NCI-H1417 (cell line): ENCODE measurements at places on chromosomes 5 and 9.

- DNase-seq = no peak
These were observed 26.3 kb upstream of the ARSI start for GRCh38 chr5:150329038-150329437.

- no peak for DNase-seq
These were observed 86.7 kb upstream of the ALDH1A1 start for GRCh38 chr9:73039271-73040263.

- DNase-seq = no peak
These were observed 41.5 kb downstream of the PLPP7 start for GRCh38 chr9:131330814-131331600.

- DNase-seq = no peak
These were observed 63.4 kb downstream of the ANKRD33B start for GRCh38 chr5:10627160-10627701.

- no peak for DNase-seq
These were observed 1.3 kb downstream of the GNG10 start for GRCh38 chr9:111662576-111663300.

GRCh38 chr5:58136406-58136805, 323.5 kb downstream of the PLK2 start:
- DNase-seq = no peak

DNA sequence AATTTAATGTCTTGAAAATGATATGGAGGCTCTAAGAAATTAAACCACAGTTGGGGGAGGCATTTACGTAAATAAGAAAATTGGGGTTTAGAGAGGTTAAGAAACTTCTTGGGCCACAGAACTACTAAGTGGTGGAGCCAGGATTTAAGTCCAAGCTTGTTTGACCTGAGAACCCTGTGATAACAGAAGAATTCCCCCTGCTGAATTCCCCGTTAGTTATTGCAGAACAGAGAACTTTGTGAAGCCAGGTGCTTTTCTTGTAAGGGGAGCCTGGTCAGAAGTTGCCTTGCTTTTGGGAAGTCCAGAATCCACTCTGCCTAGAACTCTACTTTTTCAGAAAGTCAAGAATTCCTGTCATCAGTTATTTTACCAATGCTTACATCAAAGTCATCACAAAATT, 309.3 kb upstream of the SEMA6A start:
- DNase-seq = no peak

DNA sequence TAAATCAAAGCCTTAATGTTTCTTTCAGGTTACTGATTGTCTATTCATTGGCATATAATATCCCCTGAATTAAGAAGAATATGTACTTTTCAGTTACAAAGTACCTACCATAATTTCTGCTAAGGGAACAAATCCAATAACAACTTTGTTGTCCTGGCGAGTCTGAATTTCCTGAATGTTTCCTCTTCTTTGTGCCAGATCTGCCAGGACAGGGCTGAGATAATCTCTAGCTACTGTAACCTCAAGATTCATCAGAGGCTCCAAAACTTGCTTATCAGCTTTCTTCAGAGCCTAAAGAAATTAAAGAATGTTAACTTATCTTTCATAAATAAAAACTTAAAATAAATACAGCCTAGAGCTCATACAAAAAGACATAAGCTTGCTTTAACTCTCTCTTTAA, 37.2 kb downstream of the HEXB start:
- no peak for DNase-seq

GRCh38 chr9:21322911-21323461, 12.2 kb downstream of the KLHL9 start:
- DNase-seq = no peak

DNA sequence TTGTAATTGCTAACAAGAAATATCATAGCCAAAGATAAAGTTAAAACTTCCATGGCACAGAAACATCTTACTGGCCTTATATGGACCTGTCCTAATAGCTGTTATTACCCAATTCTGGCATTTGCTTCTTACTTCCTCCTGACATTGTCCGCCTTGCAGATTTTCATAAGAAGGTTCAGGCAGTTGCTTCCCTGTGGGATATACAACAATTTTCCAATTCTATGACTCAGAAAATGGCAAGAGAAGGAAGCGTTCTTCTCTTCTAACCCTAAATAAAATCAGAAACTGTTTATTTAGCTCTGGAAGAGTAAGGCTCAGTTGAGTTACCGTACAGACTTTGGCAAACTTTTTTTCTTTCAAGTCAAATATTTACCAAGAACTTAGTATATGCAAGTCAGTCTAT, 1.7 kb downstream of the PRKAA1 start:
- no peak for DNase-seq

DNA sequence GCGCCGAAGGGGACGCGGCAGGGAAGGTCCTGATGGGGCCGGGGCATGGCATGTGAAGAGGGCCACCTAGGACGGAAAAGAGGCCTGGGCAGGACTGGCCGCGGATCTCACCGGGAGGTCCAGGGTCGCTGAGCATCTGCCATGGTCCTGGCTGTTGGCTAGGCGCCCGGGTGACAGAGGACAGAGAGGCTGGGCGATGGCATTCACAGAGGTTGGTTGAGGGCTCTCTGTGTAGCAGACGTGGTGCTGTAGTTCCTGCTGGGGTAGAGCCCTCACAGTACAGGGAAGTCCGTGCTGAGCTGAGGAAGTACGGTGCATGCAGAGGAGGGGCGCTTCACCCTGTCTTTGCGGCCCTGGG, 427 bp downstream of the PCYOX1L start:
- peak; percentile 21 for DNase-seq

DNA sequence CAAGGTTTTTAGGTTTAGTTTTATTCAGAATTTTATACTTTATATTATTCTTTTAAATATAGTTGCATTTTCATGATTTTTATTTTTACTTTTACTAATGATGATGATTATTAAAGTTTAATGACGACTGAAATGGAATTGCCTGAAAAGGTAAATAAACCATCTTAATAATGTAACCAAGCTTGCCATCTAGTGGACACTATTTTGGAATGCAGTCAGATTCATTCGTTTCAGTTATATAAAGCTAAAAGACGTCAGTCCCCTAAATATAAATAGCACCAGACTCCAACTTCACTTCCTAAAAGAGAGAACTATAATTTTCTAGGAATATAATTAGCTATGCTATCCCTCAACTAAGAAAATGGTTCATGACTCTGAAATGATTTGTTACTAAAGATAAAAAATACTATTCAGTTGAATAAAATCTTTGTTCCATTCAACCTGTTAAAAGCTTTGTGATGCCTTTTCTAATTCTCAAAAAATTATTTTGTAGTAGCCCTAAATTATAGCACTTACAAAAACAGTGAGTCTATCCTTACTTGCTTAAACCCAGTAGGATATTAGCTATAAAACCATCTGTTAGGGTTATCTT, 19.9 kb downstream of the ABITRAM start:
- DNase-seq = peak; percentile 75

GRCh38 chr9:92709240-92709639, 39.3 kb upstream of the IPPK start:
- no peak for DNase-seq

DNA sequence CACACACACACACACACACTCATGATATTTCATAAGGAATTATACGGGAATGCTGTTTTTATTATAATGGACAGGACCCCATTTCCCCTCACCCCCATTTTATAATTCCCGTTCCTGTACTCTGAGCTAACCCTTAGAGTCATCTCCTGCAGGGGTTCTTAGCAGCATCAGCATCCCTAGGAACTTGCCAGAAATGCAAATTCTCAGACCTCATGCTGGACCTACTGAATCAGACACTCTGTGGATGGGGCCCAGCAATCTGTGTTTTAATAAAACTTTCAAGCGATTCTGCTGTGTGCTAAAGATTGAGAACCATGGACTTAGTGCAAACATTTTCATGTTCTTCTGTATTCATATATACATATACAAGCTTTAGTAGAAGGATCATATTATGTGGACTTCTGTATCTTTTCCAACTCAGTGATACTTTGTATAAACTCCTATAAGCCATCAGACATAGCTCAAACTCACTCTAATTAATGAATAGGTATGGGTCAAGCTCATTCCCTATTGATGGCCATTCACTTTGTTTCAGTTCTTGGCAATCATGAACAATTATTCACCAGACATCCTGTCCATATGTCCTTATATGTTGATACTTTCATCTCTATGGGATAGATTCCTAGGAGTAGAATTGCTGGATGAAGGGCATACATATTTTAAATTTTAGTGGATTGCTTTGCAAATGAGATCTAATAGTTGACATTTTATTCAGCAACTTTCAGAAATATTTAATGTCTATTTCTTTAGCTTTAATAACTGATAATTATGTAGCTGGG, 65.5 kb downstream of the ARHGEF28 start:
- DNase-seq = no peak

- DNase-seq = no peak
These were observed 127.8 kb upstream of the CCDC152 start for GRCh38 chr5:42628821-42629220.

DNA sequence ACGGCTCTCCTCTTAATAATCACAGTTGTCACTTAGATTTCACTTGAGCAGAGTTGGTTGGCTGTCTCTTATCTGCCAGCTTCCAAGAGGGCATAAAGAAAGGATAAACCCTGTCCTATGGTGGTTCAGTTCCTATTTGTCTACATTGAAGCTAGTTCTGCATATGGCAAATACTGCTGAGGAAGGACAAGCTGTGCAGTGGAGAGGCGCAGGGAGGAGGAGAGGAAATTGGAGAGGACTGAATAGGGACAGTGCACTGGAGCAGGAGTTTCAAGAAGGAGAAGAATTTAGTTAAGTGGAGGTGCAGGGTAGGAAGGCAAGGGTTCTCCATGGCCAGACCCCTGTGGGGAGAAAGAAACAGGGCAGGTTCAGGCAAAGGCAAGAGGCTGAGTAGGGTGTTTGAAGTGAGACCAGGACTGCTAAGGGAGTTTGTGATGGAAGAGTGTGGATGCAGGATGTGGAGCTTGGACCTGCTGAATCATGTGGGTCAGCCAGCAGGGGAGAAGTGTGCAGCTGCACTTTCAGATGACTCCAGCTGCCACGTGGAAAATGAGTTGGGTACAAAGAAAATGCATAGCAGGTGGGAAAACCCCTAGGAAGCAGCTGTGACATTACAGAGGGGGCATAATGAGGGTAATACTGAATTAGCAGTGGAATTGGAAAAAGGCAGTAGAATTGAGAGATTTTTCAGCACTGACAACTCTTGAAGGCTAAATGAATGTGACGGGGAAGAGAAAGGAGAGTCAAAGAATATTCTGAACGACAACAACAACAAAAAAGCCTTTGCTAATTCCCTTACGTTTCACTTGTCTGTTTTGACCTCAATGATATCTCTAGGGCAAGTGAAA, 66.8 kb downstream of the MAMDC2 start:
- DNase-seq = peak; percentile 43

DNA sequence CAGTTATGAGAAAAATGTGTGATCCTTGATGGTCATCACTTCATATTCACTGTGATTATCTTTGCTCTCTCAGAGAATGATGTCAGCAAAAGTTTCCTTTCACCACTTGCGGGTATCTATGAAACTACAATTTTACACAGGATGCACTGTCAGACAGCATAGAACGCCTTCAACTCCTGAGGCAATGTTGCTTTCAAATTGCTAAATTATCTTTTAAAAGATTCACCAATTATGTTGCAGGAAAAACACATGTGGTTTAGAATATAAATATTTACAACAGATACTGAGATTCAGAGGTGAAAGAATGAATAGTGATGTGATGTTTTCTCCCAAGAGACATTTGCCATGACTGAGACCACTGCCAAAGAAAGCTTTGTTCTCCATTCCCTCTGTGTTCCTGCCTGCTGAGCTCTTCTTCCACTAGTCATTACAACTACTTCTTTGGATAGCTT, 879.8 kb upstream of the DMAC1 start:
- peak; percentile 45 for DNase-seq

DNA sequence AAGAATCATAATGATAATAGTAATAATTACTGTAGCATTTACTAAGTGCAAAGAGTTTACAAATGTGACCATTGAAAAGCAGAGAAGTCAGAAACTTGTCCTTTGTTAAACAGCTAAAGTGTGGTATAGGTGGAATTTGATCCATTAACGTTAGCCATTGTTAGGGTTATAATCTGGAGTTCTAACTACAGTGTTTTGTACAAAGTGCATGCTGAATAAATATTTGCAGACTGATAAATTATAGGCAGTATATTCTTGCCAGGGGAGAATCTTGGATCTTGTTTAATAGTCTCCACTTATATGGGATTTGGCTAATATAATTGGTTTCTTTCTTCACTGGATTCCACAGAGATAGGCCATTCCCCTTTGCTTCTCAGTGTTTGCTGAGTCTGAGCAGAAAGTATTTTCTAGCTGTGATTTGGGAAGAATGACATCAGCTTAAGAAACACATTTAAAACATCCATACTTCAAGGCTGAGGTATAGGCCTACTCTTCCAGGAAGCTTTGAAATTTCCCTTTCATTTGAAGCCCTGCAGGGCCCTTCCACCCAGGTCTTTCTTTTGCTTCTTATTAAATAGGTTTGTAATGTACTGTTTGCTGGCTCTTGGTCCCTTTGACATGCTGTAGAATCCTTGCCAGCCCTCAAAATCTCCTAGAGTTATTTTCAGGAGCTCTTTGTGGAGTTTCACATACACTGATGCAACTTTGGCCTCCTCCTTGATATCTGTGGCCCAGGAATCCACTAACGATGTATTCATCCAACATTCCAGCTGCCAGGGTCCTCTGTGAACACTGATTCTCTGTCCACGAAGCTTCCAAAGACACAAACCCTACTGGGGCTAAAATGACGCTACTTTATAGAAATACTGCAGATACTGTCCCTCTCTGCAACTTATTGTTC, 51.4 kb downstream of the ATP10B start:
- DNase-seq = no peak

DNA sequence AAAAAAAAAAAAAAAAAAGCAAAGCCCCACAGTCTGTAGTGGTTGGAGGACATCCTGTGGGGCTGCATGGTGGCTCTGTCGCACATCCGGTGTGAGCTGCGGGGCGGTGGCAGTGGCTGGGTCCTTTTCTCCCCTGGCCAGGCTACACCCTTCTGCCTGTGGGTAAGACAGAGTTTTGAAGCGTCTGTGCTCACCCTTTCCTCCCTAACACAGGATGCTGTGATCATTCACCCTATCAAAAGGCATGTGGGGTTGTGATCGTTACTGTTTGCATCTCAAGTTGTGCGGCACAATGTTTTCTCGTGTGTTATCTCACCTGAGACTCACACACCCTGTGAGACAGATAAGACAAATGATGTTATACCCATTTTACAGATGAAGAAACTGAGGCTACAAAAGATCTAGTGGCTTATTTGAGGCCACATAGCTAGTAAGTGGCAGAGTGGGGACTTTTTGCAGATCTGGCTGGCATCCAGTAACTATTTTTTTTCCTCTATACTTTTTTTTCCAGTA, 17.5 kb downstream of the IRF1 start:
- no peak for DNase-seq

GRCh38 chr9:90815183-90815943, 13.7 kb downstream of the SYK start:
- DNase-seq = peak; percentile 35
